ENCODE measurements at places on chromosomes 2 and 18.

DNA sequence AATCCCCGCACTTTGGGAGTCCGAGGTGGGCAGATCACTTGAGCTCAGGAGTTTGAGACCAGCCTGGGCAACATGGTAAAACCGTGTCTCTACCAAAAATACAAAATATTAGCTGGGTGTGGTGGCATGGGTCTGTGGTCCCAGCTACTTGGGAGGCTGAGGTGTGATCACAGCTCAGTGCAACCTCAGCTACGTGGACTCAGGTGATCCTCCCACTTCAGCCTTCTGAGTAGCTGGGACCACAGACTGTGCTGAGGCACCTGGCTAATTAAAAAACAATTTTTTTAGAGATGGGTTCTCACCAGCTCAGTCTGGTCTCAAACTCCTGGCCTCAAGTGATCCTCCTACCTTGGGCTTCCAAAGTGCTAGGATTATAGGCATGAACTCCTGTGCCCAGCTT lies 23.4 kb downstream of the ANKRD12 start:
- DNase-seq = no peak

- no peak for DNase-seq
These were observed 372.8 kb downstream of the MTX2 start for GRCh38 chr2:176642074-176642473.

DNA sequence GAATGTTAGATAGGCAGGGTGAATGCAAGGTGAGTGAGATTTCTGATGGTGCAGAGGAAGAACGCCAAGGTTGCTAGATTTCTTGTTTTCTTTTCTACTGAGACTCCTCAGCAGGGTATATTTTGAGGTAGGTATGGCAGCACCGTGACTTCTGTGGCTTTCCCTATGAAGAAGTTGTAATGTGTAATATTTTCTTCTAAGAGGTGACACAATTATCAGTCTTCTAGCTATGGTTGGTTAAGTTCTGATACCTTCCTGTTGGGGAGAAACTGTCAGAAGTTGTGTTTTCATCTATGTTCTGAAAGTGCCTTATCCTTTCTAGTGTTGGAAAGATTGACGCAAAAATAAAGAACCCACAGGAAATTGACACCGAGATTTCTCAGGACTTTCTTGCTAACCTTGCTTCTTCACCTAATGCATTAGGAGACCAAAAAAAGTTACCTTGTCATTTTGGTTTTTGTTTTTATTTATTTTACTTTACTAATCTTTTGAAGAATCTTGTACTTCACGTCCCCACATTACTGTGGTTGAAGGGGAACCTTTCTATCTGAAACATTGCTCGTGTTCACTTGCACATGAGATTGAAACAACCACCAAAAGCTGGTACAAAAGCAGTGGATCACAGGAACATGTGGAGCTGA lies 11.9 kb downstream of the IL18R1 start:
- DNase-seq = no peak

GRCh38 chr2:168135121-168135520 lies 112.3 kb downstream of the STK39 start:
- DNase-seq = no peak

- DNase-seq = no peak
These were observed 418.3 kb upstream of the CYRIA start for GRCh38 chr2:17083902-17084301.

DNA sequence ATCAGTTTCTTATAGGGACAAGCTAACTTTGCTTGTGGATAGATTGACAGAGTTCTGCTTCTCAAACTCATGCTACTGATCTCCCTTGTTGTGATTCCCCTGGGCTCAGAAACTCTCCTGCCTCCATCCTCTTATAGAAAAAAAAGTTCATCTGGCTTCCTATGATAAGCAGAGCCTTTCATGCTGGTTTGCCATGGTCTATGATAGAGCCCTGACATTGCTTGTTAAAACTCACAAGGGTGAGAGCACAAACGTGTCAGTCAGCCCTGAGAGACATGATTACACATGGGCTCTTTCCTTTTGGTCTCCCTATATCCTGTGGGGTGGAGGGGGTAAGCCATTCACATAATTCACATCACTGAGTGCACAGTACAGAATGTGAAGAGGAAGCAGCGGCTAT lies 121.8 kb downstream of the TDRD15 start:
- no peak for DNase-seq

GRCh38 chr2:177537636-177538035 lies 145.1 kb downstream of the AGPS start:
- DNase-seq = no peak

- DNase-seq = no peak
These were observed 127.6 kb downstream of the ALPK2 start for GRCh38 chr18:58501066-58501896.

DNA sequence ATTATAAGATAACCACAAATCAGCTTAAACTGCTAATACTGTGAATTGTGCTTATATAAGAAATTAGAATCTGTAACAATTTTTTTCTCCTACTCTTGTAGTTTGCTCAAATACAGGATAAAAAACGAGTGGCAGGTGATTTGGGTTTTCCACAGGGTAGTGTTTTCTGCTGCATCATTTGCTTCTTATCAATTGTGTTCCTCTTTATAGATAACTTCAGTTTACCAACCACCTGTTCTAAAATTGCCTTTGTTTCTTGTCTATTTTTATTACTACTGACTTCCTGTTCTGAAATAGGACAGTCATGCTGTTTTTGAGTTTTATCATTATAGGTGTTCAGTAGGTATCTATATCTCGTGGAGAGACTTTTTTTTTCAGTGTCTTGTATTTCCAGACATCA lies 56.9 kb downstream of the MFSD6 start:
- no peak for DNase-seq

GRCh38 chr18:47265197-47265596 lies 13.7 kb upstream of the SKOR2 start:
- no peak for DNase-seq

GRCh38 chr18:73980289-73980979 lies 167.2 kb downstream of the FBXO15 start:
- DNase-seq = peak; percentile 5

All from Jurkat, Clone E6-1 (cell line).